ENCODE measurements at places on chromosomes 16 and 17. TPM values are rescaled to one million over a fixed set of nuclear protein-coding genes. Genes with fewer than 3 reads are reported as not detected.

EXOC3L1 gene
- total RNA-seq, result 0.23 TPM

CLEC19A gene
- total RNA-seq, result 0.11 TPM

RAB37 gene
- 1.1 TPM for total RNA-seq

SSTR5 gene
- 0.49 TPM for total RNA-seq

HSD17B1 gene
- total RNA-seq, result 1.2 TPM

WNK4 gene
- total RNA-seq, result 1.1 TPM

SPG7 gene
- 104 TPM for total RNA-seq

KRT25 gene
- total RNA-seq, result not detected

ZFP90 gene
- 5.5 TPM for total RNA-seq
